ENCODE measurements at places on chromosomes 7 and 10.

DNA sequence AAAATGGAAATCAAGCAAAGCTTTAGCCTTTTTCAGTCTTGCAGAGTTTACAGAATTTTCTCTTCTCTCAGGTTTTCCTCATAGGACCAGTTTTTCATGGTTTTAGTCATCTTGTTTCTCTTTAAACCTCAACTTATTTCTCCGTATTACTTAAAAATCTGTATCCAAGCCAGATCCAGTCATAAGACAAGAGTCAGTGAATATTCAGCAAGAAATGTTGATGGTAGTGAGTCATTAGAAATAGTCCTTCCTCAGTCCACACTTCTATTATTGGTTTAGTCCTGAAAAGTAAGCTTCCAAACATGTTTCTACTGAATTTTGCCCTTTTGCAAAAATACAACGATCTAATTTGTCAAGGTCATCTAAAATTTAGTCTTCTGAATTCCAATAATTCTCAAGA lies 107.0 kb downstream of the VIM start:
- no peak for DNase-seq

DNA sequence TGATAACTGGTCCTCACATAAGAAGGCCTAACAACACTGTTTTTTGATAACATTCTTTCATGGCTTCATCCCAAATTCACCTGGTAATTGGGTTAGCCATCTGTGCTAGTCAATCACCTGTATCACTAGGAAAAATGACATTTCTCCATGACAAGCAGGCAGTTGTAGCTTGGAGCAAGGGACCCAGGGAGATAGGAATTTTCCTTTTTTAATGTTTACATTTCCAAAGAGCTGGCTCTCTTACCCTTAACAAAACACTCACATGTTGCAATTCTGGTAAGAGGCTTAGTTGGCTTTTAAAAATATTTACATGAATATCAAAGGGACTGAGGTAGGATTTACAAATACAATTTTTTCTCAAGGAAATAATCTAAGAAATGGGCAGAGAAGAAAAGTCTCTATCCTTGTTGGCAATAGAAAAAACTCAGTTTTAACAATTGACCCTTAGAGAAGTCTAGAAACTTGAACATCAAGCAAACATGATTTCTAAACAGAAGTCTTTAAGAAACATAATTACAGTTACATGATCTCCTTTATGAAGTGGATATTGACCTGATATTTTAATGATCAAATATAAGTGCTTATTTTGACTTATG lies 16.1 kb upstream of the AKR1C1 start:
- DNase-seq, result no peak

DNA sequence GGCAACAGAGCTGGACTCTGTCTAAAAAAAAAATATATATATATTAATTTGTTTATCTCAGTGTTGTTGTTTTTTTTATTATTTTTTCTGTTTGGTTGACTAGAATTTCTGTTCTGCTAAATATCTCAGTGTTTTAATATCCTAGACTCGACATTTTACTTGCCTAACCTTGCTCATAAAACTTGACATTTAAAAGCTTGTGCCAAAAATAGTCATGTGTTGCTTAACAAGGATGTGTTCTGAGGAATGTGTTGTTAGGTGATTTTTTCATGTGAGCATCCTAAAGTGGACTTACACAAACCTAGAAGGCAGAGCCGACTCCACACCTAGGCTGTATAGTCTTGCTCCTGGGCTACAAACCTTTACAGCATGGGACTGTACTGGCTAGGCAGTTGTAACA lies 23.1 kb downstream of the NRBF2 start:
- DNase-seq, result no peak

- DNase-seq, result no peak
Measured at GRCh38 chr7:114444196-114444595, 29.6 kb downstream of the FOXP2 start.

DNA sequence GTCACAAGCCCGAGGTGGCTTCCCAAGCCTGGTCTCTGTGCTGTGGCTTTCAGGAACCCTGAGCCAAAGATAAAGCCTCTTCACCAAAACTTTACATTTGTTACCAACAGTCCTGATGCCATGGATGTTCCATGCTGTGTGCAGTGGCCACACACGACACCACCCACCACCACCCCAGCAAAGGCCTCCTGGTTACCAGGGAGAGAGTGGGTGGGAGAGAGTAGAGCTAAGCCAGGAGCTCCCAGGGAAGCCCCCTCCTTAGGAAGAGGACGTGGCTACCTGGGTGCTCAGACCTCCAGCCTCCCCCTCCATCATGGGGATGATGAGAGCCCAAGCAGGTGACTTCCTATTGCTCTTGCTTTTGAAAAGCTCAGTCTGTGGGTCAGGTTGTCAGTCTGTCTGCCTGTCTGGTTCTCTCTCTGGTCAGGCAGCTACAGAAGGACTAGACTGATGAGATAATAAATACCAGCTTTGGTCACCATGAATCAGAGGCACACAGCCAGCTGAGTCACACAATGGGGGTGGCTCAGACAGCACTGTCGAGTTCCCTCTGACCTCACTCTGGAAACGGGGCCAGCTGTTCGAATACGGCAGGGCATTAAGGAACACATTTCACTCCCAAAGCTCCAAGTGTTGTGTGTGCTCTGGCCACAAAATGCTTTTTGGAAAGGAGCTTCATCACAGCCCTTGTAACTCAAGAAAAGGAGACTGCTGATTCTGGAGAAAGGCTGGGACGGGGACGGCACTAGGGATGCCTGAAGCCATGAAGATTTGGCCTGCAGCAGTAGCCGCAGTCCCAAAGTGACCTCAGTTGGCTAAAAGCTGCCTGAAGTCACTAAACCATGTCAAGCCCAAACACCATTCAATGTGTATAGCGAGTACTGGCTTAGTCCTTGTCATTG lies 166.0 kb downstream of the FANK1 start:
- no peak for DNase-seq

DNA sequence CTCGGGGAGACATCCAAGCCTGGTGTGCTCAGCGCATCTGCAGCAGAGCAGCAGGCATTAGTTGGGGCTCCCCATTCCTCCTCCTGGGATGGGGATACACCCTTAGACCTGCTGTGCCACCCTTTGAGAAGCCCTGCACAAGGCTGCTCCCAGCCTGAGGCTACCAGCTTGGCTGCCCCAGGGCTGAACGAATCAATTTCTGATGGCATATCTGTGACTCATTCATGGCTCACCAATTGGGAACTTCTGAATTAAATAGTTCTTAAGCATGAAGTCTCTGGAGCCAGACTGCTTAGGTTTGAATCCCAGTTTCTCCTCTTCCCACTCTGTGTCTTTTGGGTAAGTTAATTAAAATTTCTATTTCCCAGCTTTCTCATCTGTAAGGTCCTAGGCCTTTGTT lies 16.3 kb upstream of the GLI3 start:
- no peak for DNase-seq

Measured in CD8-positive, alpha-beta T cell (primary cell).